ENCODE measurements at places on chromosomes 1 and 21. TPM values are rescaled to one million over a fixed set of nuclear protein-coding genes. Genes with fewer than 3 reads are reported as not detected.

DNA sequence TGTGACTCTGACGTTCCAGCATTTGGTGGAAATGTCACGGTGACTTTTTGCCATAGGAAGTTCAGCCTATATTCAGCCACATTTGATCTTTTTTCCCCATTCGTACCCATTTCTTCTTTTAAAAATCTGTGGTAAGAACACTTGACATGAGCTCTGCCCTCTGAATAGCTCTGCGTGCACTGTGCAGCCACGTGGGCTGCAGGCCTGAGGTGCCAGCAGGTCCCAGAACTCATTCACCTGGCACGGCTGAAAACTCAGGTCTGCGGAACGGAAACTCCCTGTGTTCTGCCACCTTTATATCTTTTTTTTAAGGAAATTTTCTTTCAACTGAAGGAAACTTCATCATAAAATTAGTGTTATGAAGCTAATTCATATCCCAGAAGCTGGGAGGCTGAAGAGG, 28.6 kb downstream of the CEP104 start:
- DNase-seq: no peak

DNA sequence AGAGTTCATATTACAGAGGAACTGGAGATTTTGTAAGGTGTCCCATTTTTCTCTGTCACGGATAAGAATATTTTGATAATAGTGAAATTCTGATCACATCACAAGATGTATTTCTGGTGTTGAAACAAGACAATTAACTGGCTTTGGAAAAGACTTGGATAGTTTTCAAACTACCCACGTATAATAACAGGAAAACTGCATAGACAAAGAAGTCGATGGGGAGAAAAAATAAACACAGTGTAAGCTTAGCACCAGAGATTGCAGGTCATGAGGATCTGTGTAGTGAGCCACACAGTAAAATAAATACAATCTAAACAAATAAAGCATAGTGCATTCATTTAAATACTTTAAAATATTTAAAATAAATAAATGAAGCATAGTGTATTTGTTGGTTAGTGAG, 452.3 kb upstream of the ADAMTS5 start:
- no peak for DNase-seq

GRCh38 chr1:198845851-198846250, 207.0 kb downstream of the PTPRC start:
- DNase-seq: no peak

DNA sequence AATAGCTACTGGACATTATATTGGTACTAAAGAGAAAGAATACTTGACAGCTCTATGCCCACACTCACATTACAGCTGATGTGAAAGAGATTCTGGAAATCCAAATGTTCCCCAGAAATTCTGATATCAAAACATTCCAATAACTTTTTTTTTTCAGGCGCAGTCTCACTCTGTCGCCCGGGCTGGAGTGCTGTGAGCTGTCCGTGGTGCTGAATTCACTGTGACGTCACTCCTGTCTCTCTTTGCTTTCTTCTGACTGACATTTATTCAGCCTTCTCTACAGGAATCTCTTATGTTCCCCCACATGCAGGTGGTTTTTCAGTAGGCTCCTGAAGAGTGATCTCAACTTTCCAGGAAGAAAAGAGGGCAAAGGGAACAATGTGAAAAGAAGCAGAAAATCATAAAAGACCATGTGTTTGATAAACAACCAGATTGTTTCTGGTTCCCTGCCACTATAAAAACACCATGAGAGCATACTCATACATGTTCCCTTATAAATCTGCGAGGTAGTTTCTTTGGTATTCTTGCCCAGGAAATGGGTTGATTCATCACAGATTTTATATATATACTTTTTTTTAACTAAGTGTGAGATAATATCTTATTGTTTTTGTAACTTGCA, 6.2 kb downstream of the S100A7A start:
- peak; percentile 70 for DNase-seq

DNA sequence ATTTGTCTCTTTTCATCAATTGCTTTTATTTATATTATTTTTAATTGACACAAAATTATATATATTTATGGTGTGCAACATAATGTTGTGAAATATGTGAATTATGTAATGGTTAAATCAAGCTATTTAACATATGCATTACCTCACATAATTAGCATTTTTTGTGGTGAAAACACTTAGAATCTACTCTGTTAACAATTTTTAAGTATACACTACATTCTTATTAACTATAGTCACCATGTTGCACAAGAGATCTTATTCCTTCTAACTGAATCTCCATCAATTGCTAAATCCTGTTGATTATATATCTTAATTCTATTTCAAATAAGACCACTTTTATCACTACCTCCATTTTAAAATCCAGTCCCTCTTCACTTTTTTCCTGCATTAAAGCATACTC, 42.5 kb downstream of the PLPPR5 start:
- DNase-seq: no peak

GRCh38 chr1:161197560-161198193, 1.2 kb downstream of the ADAMTS4 start:
- DNase-seq: no peak

GRCh38 chr1:4253935-4254334, 353.9 kb upstream of the C1orf174 start:
- DNase-seq: no peak

GORAB gene
- total RNA-seq: 13.3 TPM

GRCh38 chr1:196543833-196544232, 64.4 kb downstream of the KCNT2 start:
- DNase-seq: no peak

GRCh38 chr1:208557046-208557722, 313.0 kb upstream of the PLXNA2 start:
- DNase-seq: peak; percentile 81

- DNase-seq: no peak
Observed at GRCh38 chr21:34029743-34030528, 43.4 kb upstream of the MRPS6 start.

Measured in skin of body (tissue), 3 donors.